ENCODE measurements at places on chromosomes 5 and 9.
A peak's percentile ranks its signal among the peaks of the same experiment; 100 is the strongest.

DNA sequence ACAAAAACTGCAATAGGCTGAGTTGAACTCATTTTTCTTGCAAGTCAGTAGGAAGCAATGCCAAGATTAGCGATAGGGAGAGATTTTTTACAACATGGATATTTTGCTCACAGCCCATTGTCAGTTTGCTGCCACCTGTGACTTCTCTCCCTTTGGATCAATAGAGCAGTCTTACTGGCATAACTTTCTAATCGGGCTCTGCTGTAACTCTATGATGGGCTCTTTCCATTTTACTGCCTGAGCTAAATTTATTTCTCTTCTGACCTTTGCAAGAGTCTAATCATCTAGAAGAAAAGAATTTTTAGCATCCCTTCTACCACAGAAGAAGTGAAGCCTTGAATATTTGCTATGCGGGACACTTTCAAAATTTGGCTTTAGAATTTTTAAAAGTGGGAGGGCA, 53.6 kb upstream of the SGCD start:
- DNase-seq = no peak

- no peak for DNase-seq
These were observed 2344.7 kb upstream of the ACO1 start for GRCh38 chr9:30039712-30040111.

GRCh38 chr5:172283020-172283861, at the start of gene UBTD2:
UBTD2 (minus strand) TSS chr5:172283764; CDS start chr5:172283665, 99 bp downstream.
- DNase-seq = peak; percentile 13

DNA sequence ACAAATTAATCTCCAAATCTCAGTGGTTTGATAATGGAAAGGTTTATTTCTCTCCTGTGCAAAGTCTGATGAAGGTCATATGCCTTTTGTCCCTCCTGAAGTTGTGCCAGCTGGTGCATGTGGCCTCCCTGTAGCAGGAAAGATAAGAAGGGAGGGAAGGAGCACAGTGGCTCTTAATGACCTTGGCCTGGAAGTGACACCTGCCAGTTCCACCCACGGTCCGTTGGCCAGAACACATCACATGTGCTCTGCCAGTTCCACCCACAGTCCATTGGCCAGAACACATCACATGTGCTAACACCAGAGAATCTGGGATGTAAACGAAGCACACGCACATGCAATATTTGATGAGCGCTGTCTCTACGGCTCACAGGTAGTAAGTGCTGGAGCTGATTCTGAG, 130.9 kb downstream of the DOCK2 start:
- DNase-seq = peak; percentile 82

GRCh38 chr9:97527626-97528528, 26.4 kb downstream of the TMOD1 start:
- no peak for DNase-seq

DNA sequence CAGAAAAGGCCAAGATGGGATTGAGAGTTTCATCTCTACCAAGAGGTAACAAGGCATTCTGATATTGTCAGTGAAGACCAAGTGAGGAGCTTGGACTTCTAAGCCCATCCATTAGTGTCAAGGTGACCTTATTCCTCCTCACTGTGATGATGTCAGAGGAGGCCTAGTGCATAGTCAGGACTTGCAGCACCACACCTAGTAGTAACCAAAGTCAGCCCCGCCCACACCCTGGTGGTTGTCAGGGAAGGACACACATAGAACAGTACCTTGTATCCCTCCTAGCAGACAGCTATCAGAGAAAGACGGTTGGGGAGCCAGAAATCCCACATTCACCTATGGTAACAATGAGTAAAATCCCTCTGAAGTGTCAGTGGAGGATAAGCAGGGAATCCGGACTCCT, 111.7 kb downstream of the AP3B1 start:
- peak; percentile 33 for DNase-seq

- DNase-seq = no peak
These were observed 85.2 kb downstream of the BASP1 start for GRCh38 chr5:17302604-17303003.

DNA sequence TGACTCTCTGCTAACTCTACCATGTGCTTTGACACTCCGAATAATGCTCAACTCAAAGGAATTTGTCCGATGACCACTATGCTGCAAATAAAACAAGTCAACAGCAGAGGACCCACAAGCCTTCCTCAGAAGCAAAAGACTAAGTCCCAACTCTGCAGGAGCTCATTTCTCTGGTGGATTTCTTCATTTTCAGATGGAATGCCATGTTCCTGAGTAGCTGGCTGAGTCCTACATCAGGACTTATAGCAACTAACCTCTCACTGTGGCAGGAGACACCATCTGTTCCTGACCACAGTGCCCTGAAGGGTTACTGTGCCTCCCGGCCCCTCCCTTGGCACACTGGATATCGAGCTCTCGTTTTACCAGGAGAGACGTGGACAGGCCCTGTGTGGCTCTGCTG, 20.8 kb downstream of the LHFPL2 start:
- no peak for DNase-seq

DNA sequence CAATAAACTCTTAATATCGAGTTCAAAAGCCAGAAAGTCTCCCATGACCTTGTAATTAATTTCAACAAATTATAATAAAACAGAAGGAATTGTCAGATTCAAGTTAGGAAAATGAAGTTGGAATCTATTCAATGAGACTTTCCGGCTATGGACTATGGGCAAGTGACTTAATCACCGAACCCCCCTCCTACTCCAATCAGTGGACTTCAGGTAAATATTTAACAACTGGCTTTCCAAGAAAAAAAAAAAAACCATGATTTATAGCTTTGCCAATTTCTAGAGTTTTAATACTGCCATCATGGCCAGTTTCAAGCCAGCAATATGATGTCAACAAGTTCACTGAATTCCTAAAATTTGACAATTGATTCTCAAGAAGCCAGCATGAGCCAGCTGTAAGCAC, 4.5 kb downstream of the SLC45A2 start:
- no peak for DNase-seq

DNA sequence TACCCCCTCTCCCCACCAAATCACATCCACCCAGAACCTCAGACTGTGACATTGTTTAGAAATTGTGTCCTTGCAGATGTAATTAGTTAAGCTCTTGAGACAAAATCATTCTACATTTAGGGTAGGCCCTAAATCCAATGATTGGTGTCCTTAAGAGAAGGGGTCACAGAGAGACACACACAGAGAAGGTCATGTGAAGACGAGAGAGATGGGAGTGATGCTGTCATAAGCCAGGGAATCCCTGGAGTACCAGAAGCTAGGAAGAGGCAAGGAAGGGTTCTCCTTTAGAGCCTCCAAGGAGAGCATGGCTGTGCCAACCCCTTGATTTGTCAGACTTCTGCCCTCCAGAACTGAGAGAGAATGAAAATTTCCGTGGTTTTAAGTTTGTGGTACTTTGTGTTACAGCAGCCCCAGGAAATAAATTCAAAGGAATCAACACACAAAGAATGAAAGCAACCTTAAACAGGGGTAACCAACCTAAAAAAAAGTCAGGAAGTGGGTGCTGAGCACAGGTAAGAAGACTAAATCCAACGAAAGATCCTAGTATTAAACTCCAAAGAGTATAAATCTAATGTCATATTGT, 33.6 kb downstream of the TIMD4 start:
- DNase-seq = no peak

GRCh38 chr5:34632807-34633422, 23.2 kb upstream of the RAI14 start:
- DNase-seq = no peak

DNA sequence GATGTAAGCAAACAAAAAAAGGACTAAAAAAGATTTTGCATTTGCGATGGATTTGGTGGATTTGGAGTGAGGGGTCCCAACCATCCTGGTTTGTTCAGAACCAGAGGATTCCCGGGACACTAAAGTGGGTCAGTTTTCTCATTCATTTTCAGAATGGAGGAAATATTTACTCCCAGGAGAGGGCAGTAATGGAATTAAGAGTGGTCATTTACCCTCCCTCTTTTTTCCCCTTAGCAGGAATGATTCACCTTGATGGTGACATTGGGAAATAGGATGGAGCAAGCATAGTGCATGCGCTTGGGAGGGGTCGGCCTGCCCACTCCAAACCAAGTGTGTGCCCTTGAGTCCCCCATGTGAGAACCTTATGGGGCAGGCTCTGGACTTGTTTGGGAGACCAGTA, 164.2 kb upstream of the PUM3 start:
- no peak for DNase-seq

- DNase-seq = no peak
These were observed 210.3 kb downstream of the FANCC start for GRCh38 chr9:95107001-95107749.

DNA sequence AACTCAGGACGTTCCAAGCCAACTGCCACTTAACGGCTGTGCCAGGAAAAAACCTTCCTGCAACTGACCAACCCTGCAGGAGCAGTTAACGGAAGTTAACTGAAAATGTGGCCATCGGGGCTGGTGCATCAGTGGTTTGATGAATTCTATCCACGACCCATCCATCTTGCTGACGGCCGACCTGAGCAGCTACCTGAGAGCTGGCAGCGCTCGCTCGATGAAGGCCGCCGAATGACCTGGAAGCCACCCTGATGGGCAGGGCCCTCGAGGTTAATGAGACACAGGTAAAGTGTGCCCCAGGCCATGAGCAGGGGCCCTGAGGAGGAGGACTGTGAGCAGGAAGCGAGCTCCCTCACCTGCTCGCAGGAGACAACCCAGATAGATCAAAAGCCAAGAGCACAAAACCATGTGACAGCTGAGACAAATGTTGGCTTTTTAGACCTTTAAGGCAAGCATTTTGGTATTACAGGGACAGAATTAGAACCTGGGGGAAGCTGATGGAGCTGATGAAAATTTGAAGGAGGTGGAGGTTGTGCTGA, 35.3 kb upstream of the FLT4 start:
- no peak for DNase-seq

- DNase-seq = no peak
These were observed 5.0 kb upstream of the FBXL7 start for GRCh38 chr5:15495026-15495425.

Data from hematopoietic multipotent progenitor cell treated with erythropoietin and hydrocortisone succinate and interleukin-3 and kit ligand, for 8 days (in vitro differentiated cells).